Right ventricle myocardium inferior (tissue), 1 donor: ENCODE measurements at places on chromosomes 6 and 20.

- no peak for DNase-seq
These were observed 29.5 kb downstream of the TCF21 start for GRCh38 chr6:133918208-133918930.

GRCh38 chr20:24378661-24379483 is 90.6 kb upstream of the SYNDIG1 start:
- no peak for DNase-seq

DNA sequence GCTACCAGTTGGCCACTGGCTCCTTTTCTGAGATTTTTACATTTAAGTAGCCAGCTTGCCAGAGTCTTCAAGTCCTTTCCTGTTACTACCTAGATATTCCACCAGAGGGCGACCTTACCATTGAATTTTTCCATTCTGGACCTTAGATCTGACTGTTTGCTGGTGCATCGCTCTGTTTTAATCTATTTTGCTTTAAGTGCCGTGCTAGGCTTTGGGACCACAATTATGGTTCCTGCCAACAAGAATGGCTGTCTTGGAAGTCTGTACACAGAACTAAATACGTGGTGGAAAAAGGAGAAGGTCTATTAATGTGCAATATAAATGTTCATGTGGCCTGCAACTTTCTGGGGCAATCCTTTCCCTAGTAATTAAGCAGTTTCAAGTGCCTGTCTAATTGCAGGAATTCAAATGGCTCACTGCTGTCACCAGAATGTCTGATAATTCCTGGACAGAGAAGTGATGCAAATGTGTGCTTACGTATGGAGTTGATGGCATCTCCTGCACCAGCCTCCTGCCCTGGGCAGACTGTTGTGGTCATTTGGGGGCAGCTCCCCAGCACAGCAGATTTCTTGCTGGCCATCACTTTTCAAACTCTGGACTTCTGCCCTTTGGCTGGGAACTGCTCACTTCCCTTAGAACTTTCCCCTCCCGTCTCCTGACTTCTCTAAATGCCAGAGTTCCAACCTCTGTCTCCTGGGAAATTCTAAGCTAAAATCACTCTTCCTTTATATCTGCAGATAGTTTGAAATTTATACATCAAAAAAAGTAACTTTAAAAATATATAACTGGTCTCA is 5.6 kb upstream of the HLA-DOA start:
- no peak for DNase-seq

- DNase-seq, result no peak
These were observed 889.1 kb upstream of the MAP3K7 start for GRCh38 chr6:91476000-91476399.

GRCh38 chr6:69593706-69594105 is 203.1 kb downstream of the LMBRD1 start:
- no peak for DNase-seq

- no peak for DNase-seq
These were observed 16.0 kb downstream of the FOXO3 start for GRCh38 chr6:108576709-108577108.

- DNase-seq, result no peak
These were observed 94.5 kb upstream of the FOXP4 start for GRCh38 chr6:41451515-41452163.

DNA sequence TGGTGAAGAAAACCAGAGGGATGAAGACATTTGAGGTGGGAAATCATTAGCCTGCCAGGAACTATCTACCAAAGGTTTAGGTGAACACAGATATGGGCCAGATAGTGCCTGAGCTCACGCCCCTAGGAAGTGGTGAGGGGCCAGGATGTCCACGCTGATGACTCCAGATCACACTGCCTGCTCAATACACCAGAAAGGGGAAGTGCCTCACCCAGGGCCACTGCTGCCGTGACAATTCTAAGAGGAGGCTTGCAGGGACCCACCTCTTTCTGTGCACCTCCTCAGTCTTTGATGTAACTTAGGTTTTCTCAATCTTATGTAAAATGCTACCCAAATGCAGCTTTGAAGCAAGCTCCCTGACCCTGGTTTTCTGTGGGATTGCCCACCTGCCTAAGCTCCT is 5.4 kb upstream of the RAB44 start:
- peak; percentile 74 for DNase-seq

DNA sequence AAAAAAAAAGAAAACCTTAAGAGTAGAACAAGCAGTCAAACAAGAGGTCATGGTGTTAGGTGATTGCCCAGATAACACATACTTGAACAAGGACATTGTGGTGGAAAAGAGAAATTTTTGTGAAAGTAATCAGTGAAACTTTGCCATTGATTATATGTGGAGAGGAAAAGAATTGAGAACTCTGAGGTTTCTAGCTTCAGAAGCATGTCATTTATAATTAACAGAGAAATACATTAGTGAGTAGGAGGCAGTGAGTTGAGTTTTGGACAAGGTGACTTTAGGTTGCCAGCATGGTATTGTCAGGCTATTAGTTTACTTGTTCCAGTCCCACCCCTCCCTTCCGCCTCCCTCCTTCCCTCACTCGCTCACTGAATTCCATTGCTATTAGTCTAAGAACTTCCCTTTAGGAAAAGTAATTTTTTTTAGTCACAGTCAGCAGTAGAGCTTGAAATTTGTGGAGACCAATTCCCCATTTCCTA is 17.2 kb downstream of the TAB2 start:
- no peak for DNase-seq

- no peak for DNase-seq
These were observed 122.3 kb downstream of the THBS2 start for GRCh38 chr6:169131390-169131789.
